Foreskin keratinocyte (primary cell): ENCODE measurements at places on chromosomes 6 and 20. TPM values are rescaled to one million over a fixed set of nuclear protein-coding genes. Genes with fewer than 3 reads are reported as not detected.
A peak's percentile ranks its signal among the peaks of the same experiment; 100 is the strongest.

The RPS21 gene
- polyA plus RNA-seq = 3,116 and 3,644 TPM in 2 replicates

GRCh38 chr6:169885831-169886230 is 134.4 kb downstream of the ERMARD start:
- no peak for DNase-seq

DNA sequence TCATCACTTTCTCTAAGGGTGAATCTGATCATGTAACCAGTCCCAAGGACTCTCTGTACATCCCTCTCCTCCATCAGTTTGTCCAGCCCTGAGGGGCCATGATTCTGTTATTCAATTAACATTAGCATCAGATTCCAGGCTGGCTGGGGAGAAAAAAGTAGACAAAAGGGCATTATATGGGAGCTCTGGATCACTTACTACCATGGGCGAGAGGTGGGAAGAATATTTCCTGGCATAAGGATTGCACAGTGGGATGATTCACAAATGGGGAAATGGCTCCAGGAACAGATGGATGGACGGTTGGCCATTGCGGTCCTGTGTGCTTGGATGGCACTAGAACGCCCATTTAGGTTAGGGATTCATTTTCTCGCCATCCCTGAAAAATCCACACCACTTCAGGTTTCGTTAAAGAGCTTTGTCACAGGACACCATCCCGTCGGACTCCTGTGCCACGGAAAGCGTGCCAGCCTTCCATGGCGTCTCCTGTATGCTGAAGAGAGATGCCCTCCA is 112.6 kb downstream of the THBS2 start:
- no peak for DNase-seq

The APCDD1L gene
- polyA plus RNA-seq = 2.2 and 3.5 TPM in 2 replicates

- no peak for DNase-seq
Observed at GRCh38 chr6:52497652-52498408, 77.7 kb downstream of the EFHC1 start.

DNA sequence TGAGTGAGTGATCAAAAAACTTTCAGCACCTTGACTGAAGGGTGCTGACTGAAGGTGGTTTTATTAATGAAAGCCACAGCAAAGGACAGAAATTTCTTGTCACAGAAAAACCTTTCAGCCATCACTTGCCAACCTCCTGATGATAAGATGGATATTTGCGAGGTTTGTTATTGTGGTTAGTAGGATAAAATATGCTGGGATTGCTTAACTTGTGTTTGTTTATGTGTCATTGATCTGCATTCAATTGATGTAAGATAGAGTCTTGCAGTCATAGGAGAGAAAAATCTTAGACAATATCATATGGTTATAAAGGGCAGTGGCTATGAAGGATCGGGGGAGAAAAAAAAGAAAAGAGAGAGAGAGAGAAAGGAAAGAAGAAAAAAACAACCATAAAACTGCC is 1.2 kb downstream of the TSBP1 start:
- DNase-seq = no peak

DNA sequence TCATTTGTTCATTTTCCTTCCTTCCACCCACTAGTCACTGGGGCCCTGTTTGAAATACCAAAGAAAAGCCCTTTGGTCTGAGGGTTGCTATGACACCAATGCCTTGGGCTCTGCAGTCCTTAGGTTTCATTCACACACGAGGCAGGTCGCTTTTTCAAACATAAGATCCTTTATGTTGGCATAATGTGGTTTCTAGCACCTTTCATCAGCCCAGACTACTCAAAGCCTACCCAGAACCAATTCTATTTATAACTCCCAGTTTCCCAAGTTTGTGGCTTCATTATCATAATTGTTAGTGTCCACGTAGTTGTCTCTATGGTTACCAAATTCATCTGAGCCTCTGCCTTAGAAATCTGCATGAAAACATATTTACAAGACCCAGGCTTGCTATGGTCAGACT is 6.6 kb upstream of the TP53RK start:
- peak; percentile 11 for DNase-seq

The MICB gene
- 15.6 and 27.8 TPM in 2 replicates for polyA plus RNA-seq

- DNase-seq = no peak
Observed at GRCh38 chr20:15176929-15177328, 839.5 kb upstream of the FLRT3 start.

DNA sequence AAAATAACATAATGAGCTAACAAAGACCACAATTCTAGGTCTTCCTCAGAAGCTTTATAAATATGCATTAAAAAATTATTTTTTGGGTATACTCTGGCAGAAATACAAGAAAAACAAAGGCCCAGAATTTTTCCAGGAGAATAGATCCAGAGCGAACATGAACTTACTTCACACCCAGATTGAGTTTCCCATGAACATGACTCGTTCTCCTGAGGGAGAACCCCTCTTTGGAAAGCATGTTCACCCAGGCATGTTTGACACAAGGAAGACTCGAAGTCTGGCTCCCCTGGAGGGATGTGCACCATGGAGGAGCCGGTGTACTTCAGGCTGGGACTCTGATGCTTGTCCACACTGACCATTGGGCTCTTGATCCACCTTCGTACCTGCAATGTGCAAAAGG is 56.1 kb downstream of the SGK1 start:
- no peak for DNase-seq

DNA sequence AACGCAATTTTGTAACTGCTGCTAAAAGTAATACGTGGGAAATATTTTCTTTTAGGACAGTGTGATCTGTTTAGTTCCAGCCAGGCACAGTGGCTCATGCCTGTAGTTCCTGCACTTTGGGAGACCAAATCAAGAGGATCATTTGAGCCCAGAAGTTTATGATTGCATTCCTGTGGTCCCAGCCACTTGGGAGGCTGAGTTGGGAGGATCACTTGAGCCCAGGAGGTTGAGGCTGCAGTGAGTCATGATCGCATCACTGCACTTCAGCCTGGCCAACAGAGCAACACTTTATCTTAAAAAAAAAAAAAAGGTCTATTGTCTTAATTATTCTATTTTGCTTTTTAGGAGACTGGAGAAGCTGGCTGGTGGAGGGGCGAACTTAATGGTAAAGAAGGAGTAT is 101.5 kb downstream of the CD2AP start:
- no peak for DNase-seq

- DNase-seq = no peak
Observed at GRCh38 chr6:33677143-33677660, 34.3 kb downstream of the UQCC2 start.

The TBXT gene
- polyA plus RNA-seq = not detected in 2 replicates

GRCh38 chr6:71468038-71468437 is 179.4 kb downstream of the OGFRL1 start:
- DNase-seq = no peak

DNA sequence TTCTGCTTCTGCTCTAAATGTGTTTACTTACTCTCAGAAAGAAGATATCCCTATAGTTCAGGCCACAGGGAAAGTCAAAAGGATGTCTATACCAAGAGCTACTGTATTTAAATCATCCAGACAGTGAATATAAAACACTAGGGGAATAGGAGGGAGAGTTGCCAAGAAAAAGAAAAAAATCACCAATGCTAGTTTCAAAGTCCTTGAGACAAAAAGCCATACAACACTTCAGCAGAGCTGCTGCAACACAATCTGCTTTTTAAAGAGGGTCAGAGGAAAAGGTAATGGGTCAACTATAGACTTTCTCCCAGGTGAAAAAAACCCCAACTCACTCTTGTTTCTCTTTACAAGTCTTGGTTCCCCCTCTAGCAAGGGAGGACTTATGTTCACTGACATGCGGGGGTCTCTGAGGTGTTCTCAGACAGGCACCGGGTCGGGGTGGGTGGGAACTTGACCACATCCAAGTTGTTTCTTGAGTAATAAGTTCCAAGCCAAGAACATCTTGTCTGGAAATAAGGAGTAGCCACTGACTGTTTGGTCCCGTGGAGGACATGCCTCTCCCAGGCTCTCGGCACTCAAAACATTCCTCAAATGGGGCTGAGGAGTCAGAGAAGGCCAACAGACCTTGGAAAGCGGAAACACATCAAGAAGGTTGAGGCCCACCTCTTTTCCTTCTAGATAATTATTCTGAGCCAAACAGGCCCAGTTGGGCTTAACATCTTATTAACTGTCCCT is 47.7 kb downstream of the GJA10 start:
- DNase-seq = no peak

GRCh38 chr20:60760256-60761000 is 491.6 kb upstream of the CDH4 start:
- no peak for DNase-seq

DNA sequence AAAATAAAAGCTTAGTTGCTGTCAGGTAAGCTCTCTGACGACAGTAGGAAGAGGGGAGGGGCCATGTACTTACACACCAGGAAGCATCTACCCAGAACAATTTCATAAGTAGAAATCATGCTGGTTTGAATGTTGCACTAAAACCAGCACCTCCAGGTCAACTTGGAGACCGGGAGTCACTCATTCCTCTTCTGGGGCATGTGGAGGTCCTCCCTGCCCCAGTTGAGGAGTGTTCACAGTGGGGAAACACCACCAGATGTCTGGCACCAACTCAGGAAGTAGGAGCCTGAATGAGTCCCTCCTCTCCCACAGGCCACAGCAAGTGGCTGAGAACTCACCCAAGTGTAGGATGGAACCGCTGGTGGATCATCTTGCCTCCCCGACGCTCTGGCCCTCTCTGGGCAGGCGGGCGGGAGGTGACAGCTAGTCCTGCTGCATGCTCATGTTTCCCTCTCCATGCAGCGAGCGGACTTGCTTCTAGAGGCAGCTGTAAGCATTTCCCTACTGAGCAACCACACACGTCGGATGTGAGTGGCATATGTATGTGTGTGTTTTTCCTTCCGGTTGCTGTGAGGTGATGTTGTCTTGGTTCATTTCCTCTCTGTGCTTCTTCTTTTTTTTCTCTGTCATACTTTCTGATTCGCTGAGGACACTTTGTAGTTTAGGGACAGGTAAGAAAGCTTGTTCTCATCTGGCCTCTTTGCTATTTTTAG is 149.5 kb upstream of the NEDD9 start:
- DNase-seq = no peak

The ULBP3 gene
- 0.88 and 1.1 TPM in 2 replicates for polyA plus RNA-seq

DNA sequence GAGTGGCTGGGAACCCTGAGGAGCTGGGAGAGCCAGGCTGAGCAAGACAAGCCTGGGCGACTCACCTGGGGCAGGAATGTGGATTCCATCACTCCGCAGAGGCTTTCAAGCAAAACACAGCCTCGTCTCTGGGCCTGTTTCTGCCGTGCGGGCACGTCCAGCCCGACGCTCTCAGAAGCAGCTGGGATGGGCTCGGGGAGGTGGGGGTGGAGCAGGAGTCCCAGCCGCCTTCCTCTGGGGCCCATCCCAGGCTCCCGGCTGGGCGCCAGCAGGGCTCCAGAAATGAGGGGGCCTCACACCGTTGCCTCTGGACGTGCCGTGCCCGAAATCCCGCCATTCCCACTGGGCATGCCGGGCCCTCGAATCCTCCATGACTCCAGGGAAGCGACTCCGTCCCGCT is 8.7 kb upstream of the RPS21 start:
- DNase-seq = peak; percentile 90

- DNase-seq = no peak
Observed at GRCh38 chr20:42875581-42875980, 314.1 kb downstream of the PTPRT start.

DNA sequence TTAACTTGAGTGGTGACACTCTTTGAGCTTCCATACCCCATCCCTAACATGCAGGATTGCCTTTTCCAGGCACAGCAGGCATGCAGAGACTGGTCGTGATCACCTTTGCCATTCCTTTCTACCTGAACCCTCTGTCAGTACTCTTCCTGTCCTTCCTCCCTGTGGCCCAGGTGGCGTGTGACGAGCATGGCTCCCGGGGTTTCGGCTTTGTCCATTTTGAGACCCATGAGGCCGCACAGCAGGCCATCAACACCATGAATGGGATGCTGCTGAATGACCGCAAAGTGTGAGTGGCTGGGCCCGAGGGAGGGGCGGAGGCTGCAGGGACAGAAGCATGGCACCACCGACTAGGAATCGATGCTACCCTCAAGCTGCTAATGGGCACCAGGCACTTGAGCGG is 6.7 kb downstream of the PABPC1L start:
- no peak for DNase-seq
